NCI-H1092 (cell line): ENCODE measurements at places on chromosomes 4 and X.

DNA sequence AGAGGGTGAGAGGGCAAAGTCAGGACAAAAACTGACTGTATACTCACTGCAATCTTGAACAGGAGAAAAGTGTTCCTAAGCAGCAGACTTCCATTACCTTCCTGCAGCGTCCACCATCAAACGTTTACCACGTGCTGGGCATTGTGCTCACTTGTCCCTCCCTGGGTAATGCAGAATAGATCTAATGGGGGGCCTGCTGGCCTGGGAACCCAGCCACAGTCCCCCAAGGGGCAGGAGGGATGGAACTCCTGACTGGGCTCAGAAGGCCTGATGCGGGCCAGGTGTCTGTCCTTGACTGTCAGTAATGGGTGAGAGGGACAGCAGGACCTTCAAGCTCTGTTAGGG, 37.6 kb upstream of the FAM156A start:
- DNase-seq = no peak

DNA sequence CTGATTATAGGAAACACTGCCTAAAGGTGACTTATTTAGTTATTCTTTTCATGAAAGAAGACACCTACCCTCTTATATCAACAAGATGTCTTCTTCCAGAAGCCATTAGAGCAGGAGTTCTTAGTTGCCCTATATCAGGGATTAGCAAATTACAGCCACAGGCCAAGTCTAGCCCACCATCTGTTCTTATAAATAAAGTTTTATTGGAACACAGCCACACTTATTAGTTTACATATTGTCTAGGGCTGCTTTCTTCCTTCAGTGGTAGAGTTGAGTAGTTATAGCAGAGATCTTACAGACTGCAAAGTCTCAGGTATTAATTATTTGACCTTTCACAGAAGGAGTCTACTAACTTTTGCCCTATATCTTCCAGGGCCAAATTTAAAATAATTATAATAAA, 157.2 kb upstream of the NOCT start:
- DNase-seq = no peak

- no peak for DNase-seq
Observed at GRCh38 chr4:65880594-65880993, 210.3 kb upstream of the EPHA5 start.

GRCh38 chr4:5488413-5488812, 219.9 kb downstream of the EVC2 start:
- DNase-seq = no peak

GRCh38 chr4:42474406-42474805, 77.1 kb downstream of the SHISA3 start:
- DNase-seq = no peak

- no peak for DNase-seq
Observed at GRCh38 chr4:10983268-10983667, 298.7 kb upstream of the CLNK start.

DNA sequence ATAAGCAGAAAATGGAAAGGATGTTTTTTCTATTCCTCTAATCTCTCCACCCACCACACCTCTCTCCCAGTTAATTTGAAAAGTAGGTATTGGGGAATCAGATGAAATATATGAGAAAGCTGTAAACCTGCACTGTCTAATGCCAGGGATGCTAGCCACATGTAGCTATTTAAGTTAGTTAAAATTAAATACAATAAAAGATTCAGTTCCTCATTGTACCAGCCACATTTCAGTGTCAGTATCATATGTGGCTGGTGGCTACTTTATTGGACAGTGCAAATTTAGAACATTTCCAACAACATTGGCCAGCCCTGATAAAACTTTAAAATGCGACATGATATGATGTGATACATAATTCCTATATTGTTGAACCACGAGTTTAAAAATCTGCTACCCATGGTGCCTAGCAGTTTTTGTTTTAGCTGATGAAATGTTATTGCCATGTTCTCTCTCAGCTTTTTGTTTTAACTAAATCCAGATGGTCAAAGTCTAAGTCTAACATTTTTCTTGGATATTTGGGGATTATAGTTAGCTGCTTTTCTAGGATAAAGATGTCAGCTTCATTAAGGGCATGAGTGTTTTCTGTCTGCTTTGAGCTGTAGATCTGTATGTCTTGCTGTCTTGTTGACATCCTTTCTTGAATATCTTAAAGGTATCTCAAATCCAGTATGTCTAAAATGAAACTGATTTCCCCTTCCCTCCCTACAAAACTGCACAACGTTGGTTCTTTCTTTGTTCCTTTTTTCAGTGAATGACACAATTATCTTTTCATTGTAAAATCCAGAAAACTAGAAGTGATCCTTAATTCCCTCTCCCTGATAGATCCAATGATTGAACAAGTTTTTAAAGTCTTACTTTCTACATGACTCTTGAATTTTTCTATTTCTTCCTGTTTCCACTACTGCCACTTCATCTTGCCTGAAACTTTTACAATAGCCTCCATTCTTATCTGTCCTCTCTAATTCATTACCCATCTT, 6.2 kb downstream of the ARFIP1 start:
- no peak for DNase-seq

DNA sequence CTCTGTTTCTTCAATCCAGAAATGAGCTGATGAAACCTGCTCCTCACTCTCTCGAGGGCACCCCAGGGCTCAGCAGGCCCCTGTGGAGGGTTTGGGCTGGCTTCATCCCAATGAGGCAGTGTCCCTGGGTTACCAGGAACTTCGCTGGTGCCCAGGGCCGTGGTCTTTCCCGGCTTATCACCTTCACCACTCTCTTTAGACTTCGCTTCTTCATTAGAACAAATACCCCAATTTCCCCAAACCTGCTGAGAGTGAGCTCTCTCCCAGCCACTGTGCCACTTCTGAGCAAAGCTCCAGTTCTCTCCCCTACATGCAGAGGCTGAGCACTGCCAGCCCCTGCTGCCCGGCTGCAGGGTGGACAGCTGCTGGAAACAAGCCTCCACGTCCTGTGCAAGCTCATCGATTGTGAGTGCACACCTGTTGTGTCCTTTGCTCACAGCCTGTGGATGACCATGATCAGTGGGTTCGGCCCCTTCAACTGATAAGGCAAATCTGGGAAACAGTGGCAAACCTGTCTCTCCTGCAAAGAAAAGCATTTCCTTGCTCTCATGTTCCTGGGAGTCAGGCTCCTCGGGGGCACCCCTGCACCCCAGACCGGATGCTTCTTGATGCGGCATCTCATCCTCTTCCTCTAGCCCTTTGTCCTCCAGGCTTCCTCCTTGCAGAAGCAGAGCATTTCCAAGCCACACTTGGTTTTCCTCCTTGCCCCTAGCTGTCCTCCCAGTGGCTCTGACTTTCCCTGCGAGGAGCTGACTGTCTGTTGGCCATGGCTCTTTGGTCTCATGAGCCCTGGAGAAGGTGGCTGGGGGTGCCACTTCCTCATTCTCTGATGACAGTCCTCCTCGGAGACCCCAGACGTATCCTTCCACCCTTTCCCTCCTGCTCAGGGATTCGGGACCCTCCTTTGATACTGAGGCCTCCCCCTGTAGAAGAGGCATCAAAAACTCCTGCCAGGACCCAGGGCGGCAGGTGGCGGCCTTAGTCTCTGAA, 28.7 kb downstream of the C4orf50 start:
- no peak for DNase-seq

DNA sequence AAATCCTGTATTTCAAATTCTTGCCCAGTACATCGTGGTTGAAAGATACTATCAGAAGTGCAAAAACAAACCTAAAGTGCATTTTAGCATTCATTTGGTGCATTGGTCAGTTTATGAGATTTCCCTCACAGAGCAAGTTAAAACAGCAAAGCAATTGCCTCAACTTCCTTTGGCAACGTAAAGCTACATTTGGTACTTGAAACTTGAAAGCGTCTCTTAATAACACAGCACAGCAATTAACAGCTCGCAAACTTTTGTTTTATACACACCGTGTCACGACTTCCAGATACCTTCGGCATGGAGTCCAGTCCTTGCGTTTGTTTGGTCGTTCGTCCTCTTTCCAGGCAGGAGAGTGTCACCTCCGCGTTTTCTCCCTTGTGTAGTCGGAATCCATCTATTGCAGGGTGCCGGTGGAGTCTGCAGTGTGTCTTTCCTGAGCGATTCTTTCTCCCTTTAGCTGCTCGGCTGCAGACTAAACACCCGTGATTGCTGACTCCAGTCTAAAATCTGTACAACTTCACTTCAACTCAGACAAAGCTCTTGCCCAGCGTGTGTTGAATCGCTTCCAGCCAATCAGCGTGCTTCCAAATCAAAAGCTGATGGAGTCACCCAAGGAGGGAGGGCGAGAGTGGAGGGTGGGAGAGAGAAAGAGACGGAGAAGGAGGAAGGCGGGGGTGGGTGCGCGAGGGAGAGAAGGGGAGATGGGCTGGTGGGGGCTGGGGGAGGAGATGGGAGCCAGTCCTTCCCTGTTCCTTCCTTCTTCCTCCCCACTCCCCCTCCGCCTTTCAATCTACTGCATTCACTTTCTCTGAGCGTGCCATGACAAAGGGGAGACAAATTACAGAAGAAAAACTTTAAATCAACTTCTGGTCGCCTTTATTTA, at the start of gene PCDH18:
TSS of gene PCDH18 (minus strand) at position 509 of the 883 bp plus-strand sequence. CDS start at position 103, 406 bp downstream.
- DNase-seq = no peak

- DNase-seq = no peak
Observed at GRCh38 chr4:14850455-14851097, 151.7 kb upstream of the CPEB2 start.

DNA sequence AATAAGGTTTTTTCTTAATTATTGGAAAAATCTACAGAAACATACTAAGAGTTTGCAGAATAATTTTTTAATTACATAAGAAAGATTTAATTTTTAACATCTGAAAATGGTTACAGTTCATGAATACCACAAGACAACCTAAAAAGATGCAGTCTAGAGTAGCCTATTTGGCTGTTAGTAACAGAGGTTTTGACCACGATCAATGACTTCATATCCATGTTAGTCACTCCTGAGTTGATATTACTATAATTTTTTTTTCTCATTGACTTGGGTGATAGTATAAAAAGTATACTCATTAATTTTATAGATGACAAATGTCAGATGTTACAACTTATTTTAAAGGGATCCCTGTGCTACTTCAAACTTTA, 272.5 kb downstream of the DCTD start:
- no peak for DNase-seq

GRCh38 chr4:182578402-182578801, 335.2 kb downstream of the TENM3 start:
- no peak for DNase-seq

GRCh38 chr4:61200187-61200915, at the start of gene ADGRL3:
TSS of gene ADGRL3 (plus strand) at chr4:61200326.
- DNase-seq = peak; percentile 88

DNA sequence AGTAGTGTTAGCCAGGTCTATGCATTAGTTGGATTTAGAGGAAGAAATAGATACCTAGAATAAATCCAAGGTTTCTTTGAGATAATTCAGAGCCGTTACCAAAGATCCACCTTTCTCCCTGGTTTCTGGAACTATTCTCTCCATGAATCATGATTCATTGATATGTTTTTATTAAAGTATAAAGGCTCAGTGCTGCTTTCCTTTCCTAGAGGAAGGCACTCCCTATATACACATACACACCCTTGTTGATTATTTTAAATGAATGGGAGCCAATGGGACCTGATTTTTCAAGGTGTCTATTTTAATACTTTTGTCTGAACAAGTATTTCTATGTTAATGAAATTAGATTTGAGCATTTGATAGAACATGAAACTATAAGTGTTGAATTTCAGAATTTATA, 146.8 kb upstream of the SPRY1 start:
- DNase-seq = no peak

DNA sequence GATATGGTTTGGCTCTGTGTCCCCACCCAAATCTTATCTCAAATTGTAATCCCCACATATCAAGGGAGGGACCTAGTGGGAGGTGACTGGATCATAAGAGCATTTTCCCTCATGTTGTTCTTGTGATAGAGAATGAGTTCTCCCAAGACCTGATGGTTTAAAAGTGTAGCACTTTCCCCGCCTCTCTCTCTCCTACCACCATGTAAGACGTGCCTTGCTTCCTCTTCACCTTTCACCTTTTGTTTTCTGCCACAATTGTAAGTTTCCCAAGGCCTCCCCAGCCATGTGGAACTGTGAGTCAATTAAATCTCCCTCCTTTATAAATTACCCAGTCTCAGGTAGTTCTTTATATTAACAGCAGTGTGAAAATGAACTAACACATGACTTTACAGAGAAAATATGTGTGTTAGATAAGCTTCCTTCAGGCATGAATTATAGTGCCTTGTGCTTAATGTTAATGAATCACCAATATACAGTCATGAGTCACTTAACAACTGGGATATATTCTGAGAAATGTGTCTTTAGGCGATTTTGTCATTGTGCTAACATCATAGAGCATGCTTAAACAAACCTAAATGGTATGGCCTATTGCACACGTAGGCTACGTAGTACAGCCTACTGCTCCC, 37.9 kb downstream of the PDGFC start:
- DNase-seq = no peak
